ENCODE measurements at places on chromosomes 11 and 22. TPM values are rescaled to one million over a fixed set of nuclear protein-coding genes. Genes with fewer than 3 reads are reported as not detected.

The ZC3H7B gene
- total RNA-seq = 80.3 TPM

The FGF19 gene
- total RNA-seq = 362 TPM

The NRXN2 gene
- total RNA-seq = 8.1 TPM

The PIWIL4 gene
- 11.0 TPM for total RNA-seq

The PAFAH1B2 gene
- total RNA-seq = 73.9 TPM

The CATSPER1 gene
- total RNA-seq = 0.92 TPM

The CCDC188 gene
- total RNA-seq = 0.83 TPM

The SLC5A4 gene
- total RNA-seq = 0.81 TPM

The SORL1 gene
- total RNA-seq = 71.3 TPM

The EHF gene
- 176 TPM for total RNA-seq

The GAS2L1 gene
- total RNA-seq = 24.6 TPM

The OR51B5 gene
- total RNA-seq = 0.37 TPM
